ENCODE measurements at places on chromosomes 6 and 20.

GRCh38 chr20:1286267-1287024, 20.4 kb downstream of the SNPH start:
- DNase-seq: no peak

DNA sequence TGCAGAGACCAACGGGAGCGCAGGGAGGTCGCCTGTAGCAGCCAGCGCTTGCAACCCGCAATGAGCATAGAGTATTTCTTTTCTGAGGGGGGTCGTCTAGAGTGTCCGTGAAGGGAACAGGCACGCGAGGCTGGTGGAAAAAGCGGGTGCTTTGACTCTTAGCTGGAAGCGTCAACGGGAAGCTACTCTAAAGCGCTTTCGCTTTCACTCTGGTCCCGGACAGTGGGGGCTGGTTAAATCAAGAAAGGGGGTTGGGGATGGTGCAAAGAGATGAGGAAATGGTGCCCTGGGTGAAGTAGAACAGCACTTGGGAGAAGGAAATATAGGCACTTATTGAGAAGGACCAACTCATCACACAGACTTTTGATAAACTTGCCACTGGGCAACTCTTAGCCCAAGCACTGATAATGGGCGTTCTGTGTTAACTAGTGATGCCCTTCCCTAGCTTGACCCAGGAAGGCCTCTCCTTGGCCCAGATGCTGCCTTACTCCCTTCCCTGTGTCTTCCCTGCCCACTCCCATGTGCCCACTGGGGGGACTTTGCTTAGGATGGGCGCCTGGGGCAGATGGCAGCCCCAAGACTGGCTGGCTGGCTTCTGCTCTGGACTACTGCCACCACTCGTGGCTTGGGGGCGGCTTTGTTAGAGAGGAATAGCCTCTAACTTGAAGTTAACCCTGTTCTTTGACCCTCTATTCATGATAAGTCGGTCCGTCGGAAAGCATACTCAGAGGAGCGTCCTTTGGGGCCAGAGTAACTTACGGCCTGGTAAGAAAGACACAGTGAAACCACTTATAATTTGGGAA, 585 bp downstream of the PSMB9 start:
- DNase-seq: no peak

- DNase-seq: no peak
Observed at GRCh38 chr6:165222315-165223025, 86.9 kb downstream of the C6orf118 start.

DNA sequence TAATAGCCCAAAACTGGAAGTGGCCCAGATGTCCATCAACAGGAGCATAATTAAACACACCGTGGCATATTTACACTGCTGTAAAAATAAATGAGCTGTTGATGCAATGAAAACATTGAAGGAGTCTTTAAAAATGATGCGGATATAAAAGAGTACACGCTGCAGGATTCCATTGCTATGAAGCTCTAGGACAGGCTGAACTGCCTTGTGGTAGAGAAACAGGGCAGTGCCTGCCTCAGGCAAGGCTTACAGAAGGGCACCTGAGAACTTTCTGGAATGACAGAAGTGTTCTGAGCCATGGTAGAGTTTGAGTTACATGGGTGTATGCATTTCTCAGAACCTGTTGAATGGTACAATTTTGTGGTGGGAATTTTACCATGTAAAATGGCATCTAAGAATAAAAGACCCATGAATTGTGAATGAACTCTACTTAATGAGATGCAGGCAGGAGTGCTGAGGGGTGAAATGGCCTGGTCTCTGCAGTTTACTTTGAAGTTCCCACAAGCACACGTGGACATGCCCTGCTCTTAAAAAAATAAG, 45.3 kb upstream of the RIN2 start:
- DNase-seq: no peak

DNA sequence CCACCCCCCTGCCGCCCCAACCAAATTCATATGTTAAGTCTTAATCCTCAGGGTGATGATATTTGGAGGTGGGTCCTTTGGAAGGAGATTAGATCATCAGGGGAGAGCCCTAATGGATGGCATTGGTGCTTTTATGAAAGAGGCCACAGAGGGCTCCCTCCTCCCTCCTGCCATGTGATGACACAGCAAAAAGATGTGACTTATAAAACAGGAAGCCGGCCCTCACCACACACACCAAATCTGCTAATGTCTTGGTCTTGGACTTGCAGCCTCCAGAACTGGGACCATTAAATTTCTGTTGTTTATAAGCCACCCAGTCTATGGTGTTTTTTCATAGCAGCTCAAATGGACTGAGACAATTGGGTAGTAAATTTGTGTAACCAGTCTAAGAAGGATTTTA, 176.3 kb downstream of the ADGRG6 start:
- no peak for DNase-seq

DNA sequence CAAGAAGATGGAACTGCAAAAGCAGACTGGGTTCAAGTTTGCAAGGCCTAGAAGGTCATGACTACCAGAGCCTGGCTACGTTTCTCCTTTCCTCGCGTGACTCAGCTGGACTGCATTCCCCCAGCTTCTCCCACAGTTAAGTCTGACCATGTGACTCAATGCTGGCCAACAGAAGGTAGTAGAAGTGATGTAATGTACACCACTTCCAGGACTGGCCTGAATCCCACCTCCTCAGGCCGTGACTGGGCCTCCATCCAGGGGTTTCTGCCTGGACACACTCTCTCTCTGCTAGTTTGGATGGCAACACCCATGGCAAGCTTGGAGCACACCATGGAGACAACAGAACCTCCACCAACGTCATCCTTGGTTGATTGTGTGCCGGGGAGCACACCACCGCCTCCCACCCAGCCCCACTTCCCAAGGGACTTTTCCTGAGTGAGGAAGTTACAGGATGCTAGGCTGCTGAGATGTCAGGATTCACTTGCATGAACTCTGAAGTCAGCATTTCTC, 112.0 kb upstream of the CDYL start:
- peak; percentile 15 for DNase-seq

GRCh38 chr6:77133031-77133430, 330.3 kb downstream of the HTR1B start:
- DNase-seq: no peak

- DNase-seq: no peak
Observed at GRCh38 chr20:59939879-59940128, 301 bp downstream of the PPP1R3D start.

DNA sequence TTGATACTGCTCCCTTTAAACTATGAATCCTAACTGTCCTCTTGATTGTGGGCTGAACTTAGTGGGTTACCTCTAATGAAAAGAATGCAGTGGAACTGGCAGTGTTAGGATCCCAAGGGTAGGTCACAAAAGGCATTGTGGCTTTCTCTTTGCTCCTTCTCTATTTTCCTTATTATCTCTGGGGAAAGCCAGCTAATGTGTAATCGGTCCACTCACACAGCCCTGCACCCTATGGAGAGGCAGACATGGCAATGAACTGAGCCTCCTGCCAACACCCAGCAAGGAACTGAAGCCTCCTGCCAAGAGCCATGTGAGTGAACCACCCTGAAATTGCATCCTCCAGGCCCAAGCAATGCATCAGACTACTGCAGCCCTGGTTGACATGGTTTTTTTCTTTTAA, 24.6 kb upstream of the ZNF133 start:
- peak; percentile 12 for DNase-seq

DNA sequence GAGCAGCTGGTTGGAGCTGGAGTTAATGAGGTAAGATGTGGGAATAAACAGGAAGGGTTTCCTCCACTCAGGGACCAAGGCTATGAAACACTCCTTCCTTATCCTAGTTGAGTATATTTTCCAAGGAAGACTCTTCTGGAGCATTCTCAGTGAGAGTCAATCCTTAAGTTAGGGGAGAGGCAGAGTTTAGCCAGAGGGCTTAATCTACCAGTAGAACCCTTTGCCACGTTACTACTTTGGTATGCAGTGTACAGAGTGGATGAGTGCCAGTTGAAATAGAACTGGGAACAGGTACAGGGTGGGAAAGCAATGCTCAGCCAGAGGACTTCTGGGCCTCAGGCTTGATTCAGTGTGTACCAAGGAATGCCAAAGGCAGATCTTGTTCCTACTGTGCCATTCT, 114.3 kb downstream of the UBE3D start:
- DNase-seq: no peak

DNA sequence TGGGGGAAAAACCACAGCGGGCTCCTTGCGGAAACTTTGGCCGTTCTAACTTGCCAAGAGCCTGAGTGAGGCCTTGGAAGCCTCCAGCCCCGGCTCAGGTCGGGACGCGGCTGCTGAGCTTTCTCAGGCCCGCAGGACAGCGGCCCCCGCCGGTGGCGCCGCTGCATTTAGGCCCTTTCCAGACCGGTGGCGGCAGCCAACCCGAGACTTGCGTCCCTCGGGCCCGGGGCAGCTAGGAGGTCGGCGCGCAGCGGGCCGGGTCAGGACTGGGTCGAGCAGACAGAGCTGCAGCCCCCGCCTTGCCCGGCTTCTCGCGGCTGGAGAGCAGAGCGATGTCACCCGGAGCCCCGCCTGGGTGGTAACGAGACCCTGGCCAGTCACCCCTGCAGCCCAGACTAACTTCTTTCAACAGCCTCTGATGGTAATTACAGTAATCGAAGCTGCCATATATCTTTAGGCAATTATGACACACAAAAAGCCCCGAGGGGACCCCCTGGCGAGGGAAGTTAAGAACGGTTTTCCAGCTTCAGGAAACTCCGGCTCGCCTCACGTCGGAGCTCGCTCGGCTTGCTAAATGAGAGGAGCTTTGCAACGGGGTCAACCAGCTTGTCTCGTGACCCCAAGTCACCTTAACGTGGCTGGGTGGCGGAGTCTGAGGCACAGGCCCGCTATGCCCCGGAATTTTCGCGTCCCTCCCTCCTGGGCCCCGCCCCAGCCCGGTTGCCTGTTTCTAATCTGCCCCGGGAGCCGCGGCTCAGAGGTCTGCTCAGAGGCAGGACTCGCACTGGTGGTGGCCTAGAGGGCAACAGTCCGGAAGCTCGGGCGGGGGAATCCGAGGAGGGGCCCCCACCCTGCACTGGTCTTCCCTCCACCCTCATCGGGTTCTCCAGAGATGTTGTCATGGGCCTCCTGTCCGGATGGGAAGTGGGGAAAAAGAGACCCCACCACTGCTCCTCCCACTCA, 3.0 kb downstream of the NR2E1 start:
- DNase-seq: no peak

Measured in umbilical cord (tissue), 2 donors.